NCI-H1694 treated with DMSO at 0.1 percent for 48 hours (cell line): ENCODE measurements at places on chromosomes 3 and 15.

- DNase-seq, result no peak
Observed at GRCh38 chr15:98452238-98452637, 196.1 kb upstream of the IGF1R start.

- DNase-seq, result no peak
Observed at GRCh38 chr3:42752441-42752840, 20.6 kb downstream of the CCDC13 start.

- no peak for DNase-seq
Observed at GRCh38 chr3:39013289-39013688, 38.5 kb downstream of the SCN11A start.

DNA sequence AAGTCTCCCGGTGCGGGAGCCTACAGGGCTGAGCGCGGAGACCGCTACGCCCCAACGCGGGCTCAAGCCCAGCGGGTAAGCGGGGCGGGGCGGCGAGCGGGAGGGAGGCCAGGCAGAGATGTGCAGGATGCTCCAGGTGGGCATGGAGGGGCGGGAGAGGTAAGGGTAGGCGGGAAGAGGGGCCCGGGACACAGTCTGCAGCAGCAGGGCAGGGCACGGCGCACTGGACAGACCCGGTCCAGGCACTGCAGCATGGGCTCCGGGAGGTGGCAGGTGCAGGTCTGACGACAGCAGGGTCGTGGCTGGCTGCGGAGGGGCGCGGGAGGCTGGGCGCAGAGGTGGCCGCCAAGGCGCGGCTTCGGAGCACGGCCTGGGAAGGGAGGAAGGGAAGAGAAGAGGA is 102.8 kb downstream of the GABRB3 start:
- DNase-seq, result no peak

GRCh38 chr3:24154013-24154695 is 209.1 kb downstream of the NR1D2 start:
- no peak for DNase-seq

- no peak for DNase-seq
Observed at GRCh38 chr3:146421819-146422759, 47.3 kb downstream of the PLSCR2 start.

DNA sequence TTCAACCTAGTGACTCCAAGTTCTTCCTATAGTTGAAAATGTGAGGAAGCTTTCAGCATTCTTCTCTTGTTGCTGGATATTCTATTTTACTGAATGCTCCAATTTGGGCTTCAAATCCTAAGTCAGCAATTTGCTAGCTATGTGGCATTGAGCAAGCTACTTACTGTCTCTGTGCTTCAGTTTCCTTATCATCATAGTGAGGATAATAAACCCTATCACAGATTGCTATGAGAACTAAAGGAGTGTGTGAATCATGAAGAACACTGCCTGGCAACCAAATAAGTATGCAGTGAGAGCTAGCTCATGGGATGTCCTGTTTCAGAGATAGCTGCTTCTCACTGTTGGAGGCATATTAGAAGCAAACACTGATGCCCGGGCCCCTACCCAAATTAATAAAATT is 163.8 kb upstream of the CDIN1 start:
- no peak for DNase-seq

DNA sequence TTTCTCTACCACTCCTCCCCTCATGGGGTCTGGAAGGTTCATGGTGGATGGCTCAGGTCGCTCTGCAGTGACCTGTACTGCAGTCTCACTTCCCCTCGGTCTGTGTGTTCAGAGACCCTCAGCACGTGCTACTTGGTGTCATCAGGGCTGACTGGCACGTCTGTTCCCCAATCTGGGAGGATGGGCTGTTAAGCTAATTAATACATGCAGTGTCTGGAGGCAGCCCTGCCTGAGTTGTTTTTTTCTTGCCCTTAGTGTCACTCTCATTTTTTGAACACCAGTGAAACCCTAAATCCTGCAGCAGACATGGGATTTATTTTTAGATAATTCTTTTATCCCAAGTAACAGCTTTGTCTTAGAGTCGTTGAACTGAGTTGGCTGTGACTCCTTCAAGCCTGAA is 64.6 kb downstream of the ARNT2 start:
- DNase-seq, result no peak

DNA sequence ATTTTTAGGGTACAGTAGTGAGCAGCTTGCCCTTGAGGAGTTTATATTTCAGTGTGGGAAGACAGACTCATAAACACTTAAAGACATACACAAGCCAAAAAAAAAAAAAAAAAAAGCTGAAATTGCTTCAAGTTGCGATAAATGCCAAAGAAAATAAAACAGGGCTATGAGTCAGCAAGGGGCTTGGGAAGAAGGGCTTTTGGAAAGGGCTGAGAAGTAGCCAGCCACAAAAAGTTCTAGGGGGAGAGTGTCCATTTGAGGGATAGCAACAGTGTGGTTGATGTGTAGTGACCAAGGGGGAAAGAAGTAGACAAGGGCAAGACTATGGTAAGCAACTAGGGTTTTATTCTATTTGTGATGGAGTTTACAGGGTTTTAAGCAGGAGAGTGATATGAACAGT is 185.5 kb downstream of the ADAMTS9 start:
- DNase-seq, result no peak

DNA sequence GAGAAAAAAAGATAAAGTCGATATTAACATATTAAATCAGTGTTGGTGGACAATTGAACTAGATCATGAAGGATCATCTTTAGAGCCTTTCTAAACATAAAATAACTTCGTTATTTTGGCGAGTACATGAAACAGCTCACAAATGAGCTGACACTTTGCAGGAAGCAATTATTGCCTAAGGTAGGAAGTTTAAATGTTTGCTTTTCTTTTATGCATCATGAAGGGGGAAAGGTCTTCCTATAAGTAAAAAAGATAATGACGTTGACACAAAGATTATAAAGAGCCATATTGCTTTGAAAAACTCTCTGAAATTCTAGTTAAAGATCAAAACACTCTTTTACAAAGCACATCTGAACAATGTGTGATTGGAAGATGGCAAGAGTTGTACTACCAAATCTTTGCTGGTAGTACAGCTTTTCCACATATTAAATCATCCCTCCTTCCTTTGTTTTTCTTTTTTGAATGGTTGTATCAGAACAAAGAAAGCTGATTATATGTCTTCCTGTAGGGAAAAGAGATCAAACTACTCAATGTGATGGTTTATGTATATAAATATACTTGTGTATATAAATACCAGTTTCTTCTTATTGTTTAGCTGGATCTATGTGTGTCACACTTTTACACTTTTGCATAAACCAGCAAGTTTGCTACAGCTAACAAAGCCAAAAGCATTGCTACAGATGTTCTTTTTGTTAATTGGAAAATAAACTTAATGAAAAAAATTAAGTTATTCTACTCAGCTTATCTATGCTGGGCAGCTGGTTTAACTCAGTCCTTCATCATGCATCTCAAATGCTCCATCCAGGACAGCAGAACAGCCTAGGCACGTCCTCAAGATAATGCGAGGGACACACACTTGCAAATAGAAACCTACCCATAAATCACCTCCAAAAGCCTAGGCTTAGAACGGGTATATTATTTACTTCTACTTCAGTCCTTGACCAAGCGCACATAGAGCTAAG is 850.8 kb upstream of the ROBO1 start:
- DNase-seq, result no peak

DNA sequence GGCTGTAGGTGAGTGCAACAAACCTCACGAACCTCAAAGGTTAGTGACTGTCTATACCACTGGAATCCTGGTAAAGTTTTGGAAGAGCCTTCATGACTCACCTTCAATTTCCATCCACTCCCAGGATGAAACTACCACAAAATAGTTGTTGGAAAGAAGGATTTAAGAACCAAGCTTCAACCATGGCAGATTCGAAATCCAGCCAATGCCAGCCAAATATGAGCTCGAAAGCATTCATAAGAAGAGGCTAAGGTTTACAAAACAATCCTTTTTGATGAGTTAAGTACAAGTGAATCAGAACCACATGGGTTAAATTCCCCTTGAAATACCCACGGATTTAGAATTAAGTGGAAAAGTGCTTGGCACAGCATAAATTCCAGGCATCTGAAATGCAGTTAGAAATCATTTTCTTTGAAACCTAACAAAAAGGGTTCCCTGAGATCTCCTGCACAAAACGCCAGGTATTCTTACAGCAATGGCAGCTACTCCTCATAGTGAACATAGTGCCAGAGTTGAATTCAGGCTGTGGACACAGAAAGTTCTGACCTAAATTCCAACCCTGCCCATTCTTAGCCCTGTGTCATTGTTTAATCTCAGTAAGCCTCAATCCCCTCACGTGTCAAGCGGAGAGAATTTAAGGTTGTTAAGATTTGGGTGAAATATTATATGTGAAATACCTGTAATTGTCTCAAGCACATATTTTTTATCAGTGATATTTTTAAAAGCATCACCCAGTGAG is 89.2 kb downstream of the FBN1 start:
- no peak for DNase-seq

DNA sequence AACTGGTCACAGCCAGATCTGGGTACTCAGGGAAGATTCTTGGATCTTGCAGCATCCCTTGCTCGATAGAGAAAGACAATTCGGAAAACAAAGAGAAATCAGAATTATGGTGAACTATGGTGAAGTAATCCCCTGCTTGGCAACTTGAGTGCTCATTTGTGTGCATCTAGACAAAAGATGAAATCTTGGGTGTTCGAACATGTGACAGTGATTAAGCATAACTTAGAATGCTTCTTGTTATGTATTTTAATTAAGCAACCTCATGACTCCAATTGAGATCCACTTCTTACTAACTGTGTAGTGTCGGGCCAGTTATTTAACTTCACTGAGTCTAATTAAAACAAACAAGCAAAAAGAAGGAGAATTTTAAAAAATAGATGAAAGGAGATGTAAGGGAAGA is 56.5 kb downstream of the ZNF385D start:
- no peak for DNase-seq

DNA sequence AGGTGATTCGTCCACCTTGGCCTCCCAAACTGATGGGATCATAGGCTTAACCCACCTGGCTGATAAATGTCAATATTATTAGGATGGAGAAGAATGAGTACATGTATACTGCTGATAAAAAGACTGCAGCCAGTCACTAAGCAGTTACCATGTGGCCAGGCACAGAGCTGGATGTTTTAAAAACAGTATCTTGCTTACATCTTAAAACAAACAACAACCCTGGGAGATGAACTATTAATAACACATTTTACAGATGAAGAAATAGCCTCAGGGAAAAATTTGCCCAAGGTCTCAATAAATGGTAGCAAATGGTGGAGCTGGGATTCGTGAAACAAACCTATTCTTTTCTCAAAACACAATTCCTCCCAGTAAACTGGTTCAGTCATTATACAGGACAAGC is 18.1 kb downstream of the IL17RD start:
- DNase-seq, result no peak

DNA sequence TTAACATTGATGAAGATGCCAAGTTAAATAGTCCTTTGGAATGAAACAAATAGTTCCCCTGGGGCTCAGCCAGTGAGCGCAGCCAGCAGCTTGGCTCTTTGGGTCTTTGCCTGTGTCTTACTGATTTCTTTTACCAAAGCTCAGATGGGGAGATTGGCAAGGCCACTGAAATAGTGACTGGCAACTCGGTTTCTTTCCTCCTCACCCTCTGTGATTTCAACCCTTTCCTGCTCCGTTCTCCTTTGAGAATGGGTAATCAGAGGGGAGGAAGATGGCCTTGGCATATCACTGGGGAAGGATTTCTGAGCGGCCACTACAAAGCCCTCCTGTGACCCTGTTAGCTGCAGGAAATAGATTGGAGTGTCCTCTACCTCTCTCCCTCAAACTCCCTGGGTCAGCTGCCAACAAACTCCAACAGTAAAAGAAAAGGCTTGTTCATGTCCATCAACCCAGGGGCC is 337.1 kb upstream of the LRRFIP2 start:
- no peak for DNase-seq

DNA sequence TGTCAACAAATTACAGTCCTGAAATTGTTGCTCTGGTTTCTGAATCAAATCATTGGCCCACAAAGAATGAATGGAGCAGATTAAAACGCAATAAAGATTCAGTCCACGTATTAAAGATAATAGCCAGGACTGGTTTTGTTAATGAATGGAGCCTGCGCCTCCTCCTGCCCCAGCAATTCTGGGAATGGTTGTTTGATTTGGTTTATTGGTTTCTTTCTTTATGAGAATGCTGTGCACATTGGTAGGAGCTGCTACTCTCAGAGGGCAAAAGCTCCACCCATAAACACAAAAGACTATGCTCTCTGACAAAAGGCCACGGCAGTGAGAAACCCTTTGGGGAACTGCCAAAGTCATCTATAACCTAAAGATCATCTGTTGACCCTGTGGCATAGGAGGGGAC is 261.1 kb downstream of the ABHD5 start:
- DNase-seq, result no peak

DNA sequence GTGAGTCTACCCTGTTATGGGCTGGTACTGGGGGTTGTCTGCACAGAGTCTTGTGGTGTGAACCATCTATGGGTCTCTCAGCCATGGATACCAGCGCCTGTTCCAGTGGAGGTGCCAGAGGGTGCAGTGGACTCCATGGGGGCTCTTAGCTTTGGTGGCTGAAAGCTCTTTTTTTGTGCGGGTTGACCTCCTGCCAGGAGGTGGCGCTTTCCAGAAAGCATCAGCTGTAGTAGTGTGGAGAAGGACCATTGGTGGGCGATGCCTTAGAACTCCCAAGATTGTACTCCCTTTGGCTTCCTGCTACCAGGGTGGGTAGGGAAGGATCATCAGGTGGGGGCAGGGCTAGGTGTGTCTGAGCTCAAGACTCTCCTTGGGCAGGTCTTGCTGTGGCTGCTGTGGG is 602.6 kb downstream of the RSL24D1 start:
- no peak for DNase-seq

- DNase-seq, result peak; percentile 6
Observed at GRCh38 chr3:63961891-63962290, 49.7 kb upstream of the SCAANT1 start.

DNA sequence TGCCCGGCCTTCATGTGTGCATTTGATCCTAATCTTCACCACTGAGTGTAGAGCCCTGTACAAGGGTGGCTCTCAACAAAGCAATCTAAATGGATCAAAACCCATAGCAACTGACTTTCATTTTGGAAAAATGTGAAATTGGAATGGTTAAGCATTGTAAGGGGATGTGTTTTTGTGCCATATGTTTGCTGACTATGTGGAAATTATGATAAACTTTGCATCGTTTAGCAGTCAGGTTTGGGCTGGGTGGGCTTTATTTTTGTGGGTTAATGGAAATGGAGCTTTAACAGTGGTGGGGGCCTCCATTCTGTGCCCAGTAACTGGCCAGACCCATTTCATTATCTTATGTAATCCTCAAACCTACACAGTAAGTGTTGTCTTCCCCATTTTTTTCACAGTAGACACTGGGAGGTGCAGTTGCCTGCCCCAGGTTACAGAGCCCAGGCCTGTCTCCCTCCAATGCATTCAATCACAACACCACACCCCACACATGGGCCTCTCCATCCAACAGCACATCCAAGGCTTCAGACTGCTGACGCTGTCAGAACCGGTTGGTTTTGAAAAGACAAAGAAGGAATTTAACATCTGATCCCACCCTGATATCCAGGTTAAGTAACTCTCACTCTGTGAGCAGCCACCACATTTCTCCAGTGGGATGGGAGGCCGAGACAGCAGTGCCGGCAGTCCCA is 136.3 kb upstream of the ABHD17C start:
- DNase-seq, result no peak

- no peak for DNase-seq
Observed at GRCh38 chr15:62907275-62907674, 135.3 kb upstream of the TPM1 start.

- no peak for DNase-seq
Observed at GRCh38 chr15:96339619-96340347, 9.3 kb downstream of the NR2F2 start.

- no peak for DNase-seq
Observed at GRCh38 chr3:30600572-30600971, 5.8 kb upstream of the TGFBR2 start.

- DNase-seq, result no peak
Observed at GRCh38 chr3:51975852-51976549, 1.1 kb downstream of the ABHD14A start.

- no peak for DNase-seq
Observed at GRCh38 chr15:67358391-67358790, 103.8 kb downstream of the IQCH start.
